ENCODE measurements at places on chromosomes 11 and 22.

GRCh38 chr11:14904745-14905103, 12.7 kb upstream of the CYP2R1 start:
- DNase-seq = peak; percentile 75

DNA sequence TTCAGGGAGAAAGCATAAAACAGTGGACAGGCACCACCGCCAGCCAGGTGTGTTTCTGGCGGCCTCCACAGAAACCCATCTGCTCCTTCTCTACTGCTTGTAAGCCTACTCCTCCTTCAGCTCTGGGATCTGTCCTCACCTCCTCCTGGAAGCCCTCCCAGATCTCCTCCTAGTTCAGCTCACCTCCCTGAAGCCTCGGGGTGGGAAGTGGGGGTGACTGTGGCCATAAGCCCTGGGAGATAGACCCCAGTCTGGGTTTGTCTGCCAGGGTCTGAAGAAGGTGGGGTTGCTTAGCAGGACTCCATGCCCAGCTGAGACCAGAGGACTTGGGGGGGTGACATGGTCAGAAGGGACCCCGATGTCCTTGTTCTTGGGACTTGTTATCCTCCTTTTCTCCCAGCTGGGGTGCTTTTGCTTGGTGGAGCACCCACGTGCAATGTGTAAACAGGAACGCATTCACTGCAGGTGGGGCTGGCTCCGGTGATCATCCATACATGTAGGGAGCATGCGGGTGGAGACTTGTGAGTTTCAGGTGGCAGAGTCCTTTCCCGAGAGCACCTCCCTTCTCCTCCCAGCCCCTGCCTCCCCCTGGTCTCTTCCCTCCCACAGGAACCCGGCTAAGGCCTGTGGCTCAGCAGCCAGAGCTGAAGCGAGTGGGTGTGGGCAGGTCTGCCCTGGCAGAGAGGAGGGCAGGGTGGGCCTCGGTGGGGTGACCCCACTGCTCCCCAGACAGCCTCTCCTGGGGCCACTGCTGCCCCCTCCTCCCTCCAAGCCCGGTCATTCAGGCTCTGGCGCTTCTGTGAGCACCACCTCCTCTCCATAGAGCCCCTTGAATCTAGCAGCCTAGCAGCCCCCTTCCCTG, 25.9 kb downstream of the MRGPRG start:
- no peak for DNase-seq

GRCh38 chr11:102446606-102447005, 6.0 kb downstream of the TMEM123 start:
- DNase-seq = no peak

DNA sequence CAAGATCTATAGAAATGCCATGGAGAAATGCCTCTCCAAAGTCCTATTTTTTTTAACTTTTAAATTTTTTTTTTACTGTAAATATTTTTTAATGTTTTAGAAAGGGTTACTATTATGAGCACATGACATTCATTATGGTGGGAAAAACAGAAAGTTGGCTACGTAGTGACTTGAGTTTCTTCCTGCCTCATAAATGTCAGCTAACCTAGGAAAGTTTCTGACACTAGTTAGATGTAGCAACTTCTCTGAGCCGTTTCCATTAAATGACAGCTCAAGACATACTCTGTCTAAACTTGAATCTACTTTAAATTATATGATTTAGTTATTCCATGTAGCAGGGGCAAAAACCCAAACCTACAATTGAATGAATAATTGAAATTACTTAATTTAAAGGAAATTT, 18.4 kb upstream of the CTSC start:
- DNase-seq = no peak

GRCh38 chr11:8610532-8611116, 16.6 kb upstream of the STK33 start:
- DNase-seq = no peak

DNA sequence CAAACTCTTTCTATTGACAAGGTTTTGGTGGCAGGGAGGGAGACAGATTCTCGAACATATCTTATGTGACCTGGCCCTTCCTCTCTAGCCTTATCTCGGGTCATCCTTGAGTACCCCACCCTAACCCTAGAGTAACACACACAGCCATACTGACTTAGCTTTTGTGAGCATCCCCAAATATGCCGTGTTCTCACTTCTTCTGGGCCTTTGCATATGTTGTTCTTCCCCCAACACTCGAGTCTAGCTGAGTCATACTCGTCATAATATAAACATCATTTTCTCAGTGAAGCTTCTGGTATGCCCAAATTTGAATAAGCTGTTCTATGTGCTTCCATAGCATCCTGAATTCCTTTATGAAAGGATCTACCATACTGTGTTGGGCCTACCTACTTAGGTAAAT, 8.0 kb downstream of the TTC17 start:
- DNase-seq = no peak

DNA sequence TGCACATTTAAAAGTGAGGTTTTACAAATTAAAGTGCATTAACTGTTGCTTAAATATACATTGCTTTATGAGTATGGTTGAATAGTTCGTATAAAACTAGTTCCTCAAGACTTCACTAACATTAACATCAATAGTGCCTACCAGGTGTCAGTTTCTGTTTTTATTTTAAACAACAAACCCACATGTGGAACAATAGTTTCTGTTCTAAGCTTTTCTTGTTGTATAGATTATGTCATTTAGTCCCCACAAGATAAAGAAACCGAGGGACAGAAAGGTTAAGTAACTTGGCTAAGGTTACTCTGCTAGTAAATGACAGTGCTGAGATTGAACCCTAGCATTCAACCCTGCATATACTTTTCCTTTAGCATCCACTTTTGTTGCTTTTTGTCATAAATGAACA, 41.4 kb upstream of the ST14 start:
- DNase-seq = no peak
